ENCODE measurements at places on chromosomes 7 and 10.

DNA sequence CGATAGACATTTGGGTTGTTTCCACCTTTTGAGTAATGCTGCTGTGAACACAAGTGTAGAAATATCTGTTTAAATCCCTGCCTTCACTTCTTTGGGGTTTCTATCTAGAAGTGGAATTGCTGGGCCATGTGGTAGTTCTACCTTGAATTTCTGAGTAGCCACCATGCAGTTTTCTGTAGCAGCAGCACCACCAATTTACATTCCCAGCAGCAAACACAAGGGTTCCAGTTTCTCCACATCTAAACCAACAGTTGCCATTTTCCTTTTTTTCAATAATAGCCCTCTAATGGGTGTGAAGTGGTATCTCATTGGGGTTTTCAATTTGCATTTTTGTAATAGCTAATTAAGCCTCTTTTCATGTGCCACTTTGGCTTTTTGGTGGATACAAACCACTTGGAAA, 209.8 kb downstream of the CCDC3 start:
- no peak for DNase-seq

DNA sequence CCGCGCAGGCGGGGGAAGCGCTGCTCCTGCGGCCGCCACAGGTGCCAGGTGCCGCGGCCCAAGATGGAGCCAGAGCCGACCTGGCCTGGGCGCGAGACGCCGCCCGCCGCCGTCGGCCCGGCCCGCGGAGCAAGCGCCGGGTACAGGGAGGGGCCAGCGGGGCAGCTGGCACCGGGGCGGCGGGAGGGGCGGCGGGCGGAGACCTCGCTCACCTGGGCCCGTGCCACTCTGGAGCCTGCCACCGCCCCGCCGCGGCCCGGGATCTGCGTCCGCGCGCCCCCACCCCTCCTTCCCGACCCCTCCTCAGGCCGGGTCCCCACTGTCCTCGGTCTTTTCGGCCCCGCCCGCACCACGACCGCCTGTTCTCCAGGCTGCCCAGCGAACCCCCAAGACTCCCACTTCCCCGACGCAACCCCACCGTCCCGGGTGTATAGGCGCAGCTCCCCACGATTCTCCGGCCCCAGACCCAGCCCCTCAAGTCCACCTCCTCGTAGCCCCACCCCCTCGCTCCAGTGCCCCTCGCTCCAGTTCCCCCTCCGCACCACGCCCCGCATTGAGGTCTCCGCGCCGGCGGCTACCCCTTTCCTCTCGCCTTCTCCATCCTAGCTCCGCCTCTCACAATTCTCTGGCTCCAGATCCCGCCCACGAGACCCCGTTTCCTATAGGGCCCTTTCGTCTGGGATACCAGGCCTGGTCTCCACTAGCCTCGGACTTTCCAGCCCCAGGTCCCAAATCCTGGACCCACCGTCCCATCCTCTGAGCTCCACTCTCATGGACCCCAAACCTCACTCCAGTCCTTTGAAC, at the start of gene GPRIN2:
Gene GPRIN2 (minus strand): TSS at position 144 of the 804 bp plus-strand sequence. CDS start 5,922 bp downstream, outside the sequence.
- no peak for DNase-seq

GRCh38 chr7:38839851-38840250, 69.1 kb downstream of the VPS41 start:
- no peak for DNase-seq

GRCh38 chr7:92739091-92739490, 97.3 kb downstream of the CDK6 start:
- DNase-seq, result no peak

DNA sequence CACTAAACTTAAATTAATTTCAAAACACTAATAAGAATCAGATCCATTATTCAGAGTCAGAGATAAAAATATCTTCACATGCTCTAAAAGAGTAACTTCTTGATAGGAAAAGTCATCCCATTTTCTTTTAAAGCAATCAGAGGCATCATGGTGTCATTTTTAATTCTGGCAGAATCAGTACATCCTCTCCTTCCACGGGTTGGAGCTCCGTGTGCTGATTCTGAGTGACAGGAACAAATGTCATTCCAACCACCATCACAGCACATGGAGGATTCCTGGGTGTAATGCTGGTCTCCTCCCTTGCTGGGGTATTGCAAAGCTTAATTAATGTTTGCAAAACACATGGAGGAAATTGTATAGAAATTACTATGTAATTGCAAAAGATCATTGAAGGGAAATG, 114.5 kb upstream of the IMMP2L start:
- no peak for DNase-seq

GRCh38 chr10:87760195-87760905, 57.7 kb downstream of the ATAD1 start:
- no peak for DNase-seq

GRCh38 chr10:28012990-28013515, 14.2 kb upstream of the ODAD2 start:
- DNase-seq, result no peak

DNA sequence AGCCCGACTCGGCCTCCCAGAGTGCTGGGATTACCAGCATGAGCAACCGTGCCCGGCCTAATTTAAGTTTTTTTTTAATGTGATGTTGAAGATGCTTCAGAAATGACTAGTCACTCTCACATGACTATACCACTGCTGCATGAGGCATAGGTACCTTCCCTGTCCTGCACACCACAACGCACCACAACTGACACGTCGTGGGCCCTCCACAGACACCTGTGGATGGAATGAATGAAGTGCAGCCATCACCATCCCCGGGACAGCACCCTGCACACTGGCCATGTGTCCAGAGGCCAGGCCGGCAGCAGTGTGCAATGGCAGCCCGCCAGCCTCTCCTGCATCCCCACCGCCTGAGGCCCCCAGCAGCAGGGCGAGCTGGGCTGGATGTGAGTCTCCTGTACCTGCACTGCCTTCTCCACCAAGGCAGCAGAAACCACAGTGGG, 55.1 kb downstream of the VOPP1 start:
- DNase-seq, result peak; percentile 29

- DNase-seq, result no peak
These were observed 481.0 kb downstream of the GALNT17 start for GRCh38 chr7:71612911-71613310.

DNA sequence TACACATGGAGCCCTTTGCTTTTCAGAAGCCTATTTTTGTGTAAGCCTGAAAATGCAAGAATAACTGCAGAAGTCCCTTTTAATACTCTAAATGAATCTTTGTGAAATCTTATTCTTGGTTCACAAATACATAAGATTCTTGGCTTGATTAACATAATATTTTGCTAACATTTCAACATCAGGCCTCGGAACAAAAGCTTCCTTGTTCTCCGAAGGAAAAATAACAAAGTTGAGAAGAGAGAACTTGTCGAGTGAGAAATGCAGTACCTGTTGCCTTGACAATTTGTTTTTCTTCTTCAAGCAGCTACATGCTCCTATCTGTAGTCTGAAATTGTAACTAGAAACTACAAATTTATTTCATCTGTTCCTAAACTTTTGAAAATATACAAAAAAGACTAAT, 8.5 kb downstream of the NT5C2 start:
- DNase-seq, result no peak

DNA sequence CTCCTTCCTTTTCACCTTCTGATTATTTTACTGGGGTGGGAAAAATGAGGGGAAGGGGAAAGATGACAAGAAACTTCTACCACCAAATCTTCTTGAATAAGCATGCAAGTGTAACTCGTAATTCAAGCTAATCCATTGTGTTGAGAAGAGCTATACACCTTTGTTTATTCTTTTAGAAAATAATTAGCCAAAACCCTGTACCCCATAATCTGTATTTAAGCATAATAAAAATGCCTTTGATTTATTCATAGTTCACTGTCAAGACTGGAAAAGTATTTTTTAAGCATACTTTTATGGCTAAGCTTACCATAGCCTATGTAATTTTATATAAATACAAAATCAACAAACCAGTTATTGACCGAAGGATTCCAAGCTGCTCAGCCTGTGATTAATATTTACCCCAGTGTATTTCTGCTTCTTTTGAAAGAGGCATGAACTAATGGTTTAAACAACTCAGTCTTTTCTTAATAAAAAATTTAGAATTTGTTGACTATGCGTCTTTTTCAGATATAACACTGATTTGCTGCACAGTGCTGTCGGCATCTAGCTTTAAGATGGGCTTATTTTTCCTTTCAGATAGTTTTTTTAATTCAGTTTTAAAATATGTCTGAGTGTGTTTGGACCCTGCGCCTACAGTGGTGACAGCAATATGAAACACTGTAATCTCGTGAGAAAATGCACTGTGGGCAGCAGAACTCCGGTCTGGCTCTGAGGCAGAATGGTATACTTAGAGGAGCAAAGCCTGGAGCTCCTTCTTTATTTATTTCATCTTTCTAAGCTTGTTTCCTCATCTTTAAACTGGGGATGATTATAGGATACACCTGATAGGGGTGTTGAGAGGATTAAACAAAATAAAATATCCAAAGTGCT, 238.8 kb upstream of the LRGUK start:
- DNase-seq, result no peak

- DNase-seq, result no peak
These were observed 4.9 kb downstream of the PRTFDC1 start for GRCh38 chr10:24947304-24948097.

GRCh38 chr7:99386584-99387238, 12.2 kb downstream of the ARPC1B start:
- DNase-seq, result peak; percentile 30

DNA sequence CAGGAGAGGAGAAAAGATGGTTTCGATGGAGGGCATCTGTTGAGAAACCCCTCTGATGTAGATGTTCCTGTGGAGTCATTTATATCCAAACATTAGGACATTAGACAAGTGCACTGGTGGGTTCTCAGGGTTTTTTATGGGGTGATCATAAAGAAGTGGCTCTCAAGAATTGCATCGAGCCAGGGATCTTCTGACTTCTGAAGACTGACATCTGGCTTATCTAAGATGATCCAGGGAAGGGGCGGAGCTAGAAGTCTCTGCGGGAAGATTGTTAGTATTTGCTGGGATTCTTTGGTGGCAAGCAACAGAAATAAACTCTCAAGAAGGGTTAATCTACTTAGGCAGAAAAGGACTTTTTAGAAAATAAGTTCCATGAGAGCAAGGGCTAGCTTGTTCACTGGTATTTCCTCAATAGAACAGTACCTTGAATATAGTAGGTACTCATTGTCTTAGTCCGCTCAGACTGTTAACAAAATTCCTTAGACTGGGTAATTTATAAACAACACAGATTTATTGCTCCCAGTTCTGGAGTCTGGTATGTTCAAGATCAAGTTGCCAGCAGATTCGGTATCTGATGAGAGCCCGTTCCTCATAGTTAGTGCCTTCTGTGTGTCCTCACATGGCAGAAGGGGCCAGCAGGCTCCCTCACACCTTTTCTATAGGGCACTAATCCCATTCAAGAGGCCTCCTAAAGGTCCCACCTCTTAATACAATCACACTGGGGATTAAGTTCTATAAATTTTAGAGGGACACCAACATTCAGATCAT, 28.5 kb upstream of the SYPL1 start:
- no peak for DNase-seq

- no peak for DNase-seq
These were observed 150.3 kb upstream of the PHYHIPL start for GRCh38 chr10:59025981-59026765.

DNA sequence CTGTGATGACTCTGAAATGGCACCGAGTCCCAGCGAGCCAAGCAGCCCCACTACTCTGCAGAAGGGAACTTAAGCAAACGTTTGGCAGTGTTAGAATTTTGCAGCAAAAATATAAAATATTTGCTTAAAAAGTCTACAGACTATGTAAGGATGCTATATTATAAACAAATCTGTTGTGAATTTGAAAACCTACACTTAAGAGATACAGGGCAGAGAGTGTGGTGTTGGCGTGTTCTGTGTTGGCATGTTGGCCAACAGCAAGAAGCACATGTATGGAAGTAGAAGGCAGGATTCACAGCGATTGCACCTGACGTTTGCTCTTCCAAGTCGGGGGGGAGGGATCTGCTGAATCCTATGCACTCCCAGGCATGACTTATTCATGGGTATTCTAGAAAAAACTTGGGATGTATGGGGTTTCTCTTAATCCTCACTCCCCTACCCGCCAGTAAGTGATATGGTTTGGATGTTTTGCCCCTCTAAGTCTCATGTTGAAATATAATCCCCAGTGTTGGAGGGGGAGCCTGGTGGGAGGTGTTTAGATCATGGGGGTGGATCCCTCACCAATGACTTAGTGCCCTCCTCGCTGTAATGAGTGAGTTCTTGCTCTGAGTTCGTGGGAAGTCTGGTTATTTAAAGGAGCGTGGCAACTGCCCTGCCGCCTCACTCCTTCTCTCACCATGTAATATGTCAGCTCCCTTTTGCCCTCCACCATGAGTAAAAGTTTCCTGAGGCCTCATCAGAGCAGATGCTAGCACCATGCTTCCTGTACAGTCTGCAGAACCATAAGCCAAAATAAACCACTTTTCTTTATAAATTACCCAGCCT, 62.1 kb downstream of the PKD1L1 start:
- no peak for DNase-seq

DNA sequence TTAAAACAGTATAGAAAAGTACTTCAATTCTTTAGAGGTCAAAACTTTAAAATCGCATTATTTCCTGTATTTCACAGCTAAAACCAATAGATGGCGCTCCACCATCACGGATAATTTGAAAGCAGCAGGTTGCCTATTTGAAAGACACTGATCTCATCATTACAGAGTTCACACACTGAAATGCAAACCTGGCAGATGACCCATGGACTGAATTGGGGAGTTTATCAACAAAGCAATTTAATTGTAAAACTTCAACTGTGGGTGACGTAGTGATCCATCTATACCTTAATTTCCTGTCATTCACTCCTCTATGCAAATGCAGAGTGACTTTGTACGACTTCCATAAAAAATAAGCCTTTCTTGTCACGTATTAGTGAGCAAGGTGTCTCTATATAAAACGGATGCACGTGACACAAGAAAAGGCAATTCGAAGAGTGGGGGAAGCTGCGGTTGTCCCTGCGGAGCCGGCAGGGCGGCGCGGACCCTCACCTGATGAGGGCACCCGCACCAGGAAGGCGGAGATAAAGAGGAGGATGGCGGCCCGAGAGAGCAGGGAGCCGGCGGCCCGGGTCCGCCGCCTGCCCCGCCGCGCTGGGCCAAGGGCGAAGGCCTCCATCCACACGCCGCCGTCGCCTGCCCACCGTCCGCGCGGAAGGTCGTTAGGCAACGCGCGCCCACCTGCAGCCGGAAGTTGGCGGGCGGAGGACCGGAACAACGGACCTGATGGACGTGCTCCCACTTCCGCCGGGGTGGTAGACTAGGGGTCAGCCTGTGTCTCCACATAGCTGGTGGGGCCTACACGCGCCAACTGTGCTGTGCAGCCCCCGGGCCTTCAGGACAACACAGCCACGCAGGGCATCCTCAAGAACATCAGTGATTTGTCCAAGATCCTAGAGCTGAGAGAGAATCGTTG, at the start of gene ZPBP:
Gene ZPBP (minus strand): TSS at position 668 of the 913 bp plus-strand sequence. CDS start 52 bp downstream, at position 616.
- DNase-seq, result peak; percentile 39

GRCh38 chr7:130387628-130388403, 7.5 kb downstream of the CPA1 start:
- DNase-seq, result no peak
